Left cardiac atrium (tissue), 4 donors: ENCODE measurements at places on chromosomes 11 and 22.

DNA sequence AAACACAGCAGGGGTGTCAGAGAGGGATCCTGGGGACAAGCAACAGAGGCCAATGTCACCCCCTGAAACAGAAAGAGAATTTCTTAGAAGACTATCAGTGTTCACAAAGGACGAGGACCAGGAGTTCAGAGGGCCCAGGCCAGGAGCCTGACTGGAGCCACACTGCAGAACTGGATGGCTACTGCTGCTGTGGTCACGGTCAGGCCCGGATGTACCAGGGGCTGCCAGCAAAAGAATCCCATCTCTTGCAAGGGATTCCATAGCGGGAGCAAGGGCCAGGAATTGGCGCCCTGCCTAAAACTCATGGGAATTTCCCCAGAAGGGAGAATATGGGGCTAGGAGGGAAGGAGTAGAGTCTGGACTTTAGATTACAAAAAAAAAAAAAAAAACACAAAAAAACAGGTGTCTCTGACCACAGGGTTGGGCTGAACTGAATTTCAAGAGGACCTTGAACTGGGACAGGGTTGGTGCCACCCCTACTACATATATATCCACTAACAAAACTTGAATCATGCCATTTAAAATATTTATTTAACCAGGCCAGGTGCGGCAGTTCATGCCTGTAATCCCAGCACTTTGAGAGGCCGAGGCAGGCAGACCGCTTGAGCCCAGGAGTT, 15.7 kb upstream of the KCTD14 start:
- DNase-seq: no peak

- DNase-seq: no peak
Measured at GRCh38 chr22:47748957-47749356, 986.5 kb downstream of the TBC1D22A start.

DNA sequence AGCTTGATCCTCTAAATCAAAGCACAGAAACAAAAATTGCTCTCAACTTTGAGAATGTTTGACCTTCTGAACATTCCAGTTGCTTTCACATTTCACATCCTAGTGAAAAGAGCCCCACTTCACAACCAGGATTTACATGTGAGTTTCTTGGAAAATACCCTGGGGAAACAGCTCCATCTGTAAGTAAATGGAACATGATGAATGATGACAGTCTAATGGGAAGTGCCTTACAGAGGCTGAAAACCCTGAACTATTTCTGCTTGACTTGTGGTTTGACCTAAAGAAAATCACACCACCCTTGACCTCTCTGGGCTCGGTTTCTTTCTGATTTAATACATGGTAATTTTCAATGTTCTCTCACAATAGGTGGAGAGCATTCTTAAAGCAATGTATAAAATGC, 499.4 kb upstream of the API5 start:
- DNase-seq: no peak

- peak; percentile 79 for DNase-seq
Measured at GRCh38 chr22:50269970-50270665, at the start of gene MAPK11. Gene MAPK11 (minus strand): TSS chr22:50270380. CDS start chr22:50270292, 88 bp downstream.

DNA sequence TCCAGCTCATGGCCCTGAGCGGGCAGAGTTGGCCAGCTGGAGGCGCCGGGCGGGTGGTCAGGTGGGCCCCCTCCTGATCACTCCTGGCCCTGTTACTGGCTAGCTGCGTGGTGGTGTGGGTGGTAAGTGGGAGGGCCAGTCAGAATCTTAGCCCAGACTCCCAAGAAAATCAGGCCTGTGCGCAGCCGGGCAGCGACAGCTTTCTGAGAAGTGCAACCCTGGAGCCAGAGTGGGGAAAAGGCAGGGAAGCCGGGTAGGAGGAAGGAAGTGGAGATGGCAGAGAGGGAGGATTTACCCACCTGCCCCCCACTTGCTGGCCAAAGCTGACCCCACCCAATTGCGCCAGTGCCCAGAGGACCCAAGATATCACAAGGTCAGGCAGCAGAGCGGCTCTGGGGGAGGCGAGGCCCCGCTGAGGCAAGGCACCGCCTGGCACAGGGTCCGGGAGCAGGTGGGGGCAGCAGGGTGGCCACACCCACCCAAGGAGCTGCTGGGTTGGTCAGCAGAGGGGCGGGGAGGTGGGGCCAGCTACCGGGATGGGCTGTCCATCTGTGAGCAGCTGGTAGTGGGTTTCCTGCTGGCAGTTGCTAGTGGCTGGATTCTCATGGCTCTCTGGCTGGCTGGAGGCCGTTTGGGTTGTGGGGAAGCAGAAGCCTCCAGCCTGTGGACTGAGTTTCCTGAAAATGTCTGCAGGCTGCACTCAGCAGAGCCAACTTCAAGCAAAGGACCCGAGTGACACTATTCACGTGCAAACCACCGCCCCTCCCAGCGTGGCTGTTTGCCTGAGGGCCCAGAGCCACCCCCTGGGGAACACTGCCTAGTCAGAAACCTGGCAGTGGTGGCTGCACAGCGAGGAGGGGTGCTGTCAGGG, 196.4 kb downstream of the IGLL1 start:
- no peak for DNase-seq
